ENCODE measurements at places on chromosomes 11 and 22.

GRCh38 chr11:30433831-30434230 lies 110.9 kb downstream of the ARL14EP start:
- no peak for DNase-seq

DNA sequence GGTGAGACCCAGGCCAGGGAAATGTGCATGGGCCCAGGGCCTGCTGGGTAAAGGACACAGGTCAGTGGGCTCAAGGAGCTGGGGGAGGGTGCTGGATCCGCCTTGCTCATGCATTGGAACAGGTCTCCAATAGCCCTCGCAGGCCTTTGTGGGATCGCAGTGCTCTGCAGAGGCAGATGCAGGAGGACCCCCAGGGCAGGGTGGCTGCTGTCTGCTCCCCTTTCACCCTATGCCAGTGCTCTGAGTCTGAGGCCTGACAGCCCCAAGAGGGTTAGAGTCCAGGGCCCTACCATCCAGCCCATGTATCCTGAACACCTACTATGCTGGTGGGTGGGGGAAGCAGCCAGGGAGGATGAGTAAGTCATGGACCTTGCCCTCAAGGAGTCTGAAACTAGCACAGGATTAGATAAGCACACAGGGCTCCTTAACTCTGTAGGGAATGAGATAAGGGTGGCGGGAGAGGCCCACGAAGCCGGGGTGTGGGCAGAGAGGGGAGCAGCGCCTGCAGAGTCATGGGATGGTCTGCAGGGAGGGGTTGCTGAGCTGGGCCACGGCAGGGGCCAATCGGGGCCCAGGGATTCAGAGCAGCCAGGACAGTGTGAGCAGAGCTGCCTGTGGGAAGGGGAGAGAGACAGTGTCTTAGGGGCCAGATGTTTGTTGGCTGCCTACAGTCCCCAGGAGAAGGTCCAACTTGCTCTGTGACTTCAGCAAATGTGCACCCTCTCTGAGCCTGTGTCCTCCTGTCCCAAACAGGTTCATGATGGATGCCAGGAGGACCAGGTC lies 10.5 kb upstream of the EHD1 start:
- no peak for DNase-seq

- DNase-seq: no peak
Observed at GRCh38 chr11:82225930-82226329, 507.7 kb downstream of the FAM181B start.

- DNase-seq: no peak
Observed at GRCh38 chr11:88277349-88277915, 60.1 kb downstream of the CTSC start.

DNA sequence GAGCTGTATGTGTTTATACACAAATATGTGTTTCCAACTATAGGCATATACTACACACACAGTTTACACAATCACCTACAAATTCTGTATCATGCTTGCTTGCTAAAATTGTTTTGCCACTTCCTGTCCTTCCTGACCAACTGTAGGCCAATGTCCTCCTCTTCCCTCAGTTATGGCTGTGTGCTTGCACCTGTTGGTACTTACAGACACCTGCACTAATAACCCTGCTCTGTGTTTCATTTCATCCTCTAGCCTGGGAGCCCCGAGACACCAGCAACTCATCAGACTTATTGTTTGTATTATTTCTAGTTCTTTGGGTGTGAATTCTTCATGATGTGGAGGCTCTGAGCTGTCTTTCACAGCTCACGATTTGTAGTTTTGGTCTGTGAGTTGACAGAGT lies 1.8 kb upstream of the NCF4 start:
- no peak for DNase-seq

DNA sequence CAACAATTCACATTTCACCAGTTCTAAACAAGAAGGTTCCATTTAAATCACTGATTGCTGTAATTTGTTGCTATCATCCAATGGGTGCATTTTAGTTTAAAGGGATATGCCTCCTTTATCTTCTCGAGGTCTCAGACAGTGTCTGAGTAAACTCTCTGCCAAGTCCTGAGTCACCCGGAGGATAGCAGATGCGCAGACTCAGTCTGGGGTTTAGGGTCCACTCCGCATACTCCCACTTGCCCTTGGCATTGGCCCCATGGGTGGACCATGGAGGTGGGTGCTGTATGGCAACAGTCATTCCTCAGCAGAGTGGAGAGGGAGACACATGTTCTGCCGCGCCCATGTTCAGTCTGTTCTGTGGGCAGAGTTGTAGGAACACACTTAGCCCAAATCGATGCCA lies 65.4 kb upstream of the CRTAM start:
- no peak for DNase-seq

- no peak for DNase-seq
Observed at GRCh38 chr11:43119275-43119970, 192.4 kb upstream of the API5 start.

DNA sequence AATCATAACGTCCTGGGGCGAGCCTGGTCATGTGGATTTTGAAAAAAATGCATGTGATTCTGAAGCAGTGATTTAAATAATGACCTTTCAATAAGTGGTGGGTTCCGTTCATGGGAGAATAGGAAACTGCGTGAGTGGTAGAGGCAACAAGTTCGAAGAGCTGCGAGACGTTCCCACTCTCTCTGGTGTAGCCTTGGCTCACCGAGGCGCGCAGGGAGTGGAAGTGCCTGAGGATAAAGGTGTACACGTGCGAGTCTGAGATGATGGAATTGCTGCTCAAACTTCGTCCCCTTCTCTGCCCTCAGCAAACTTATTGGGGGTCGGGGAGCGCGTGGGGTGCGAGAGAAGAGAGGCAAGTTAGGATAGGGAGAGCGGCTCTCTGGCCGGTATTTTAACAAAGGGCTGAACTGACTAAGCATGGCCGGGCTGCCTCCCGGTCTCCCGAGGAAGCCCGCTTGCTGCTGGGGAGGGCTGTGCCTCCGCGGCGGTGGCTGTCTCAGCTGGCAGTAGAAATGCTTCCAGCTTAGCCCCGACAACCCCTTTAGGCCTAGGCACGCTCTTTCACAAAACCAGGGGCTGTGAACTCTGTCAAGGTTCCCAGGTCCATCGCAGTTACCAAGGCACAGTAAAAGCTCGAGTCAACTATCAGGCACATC lies 875 bp upstream of the STT3A start:
- DNase-seq: peak; percentile 12

- DNase-seq: no peak
Observed at GRCh38 chr11:119529936-119530335, 107.0 kb upstream of the THY1 start.

GRCh38 chr22:45125188-45125587 lies 38.5 kb upstream of the NUP50 start:
- no peak for DNase-seq

- no peak for DNase-seq
Observed at GRCh38 chr11:95512177-95512576, 277.4 kb downstream of the FAM76B start.

- no peak for DNase-seq
Observed at GRCh38 chr11:6992026-6992425, 28.1 kb downstream of the ZNF214 start.

DNA sequence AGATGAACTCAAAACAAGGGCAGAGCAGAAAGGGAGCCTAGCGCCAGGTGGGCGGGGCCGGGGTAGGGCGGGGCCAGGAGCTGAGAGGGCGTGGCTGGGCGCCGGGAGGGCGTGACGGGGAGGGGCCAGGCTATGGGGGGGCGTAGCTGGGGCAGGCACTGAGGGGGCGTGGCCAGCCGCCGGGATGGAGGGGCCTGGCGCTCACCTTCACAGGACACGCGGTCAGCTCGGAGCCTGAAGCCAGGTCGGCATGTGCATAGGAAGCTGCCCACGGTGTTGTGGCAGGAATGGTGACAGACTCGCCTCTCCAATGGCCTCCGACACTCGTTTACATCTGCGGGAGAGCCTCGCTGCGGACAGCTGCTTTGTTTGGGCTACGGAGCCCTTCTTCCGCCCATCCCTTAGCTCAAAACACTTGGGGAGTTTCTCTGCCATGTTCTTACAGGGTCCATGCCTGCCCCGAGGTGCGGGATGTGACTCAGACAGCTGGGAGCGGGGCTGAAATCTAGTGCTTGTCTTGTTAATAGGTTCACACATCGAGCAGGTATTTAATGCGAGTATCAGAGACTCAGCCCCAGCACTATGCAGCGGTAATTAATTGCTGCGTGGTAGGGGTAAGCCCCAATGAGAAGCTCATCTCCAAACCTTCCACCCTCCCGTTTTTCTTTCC lies 13.4 kb downstream of the VWCE start:
- no peak for DNase-seq

- no peak for DNase-seq
Observed at GRCh38 chr22:33780531-33781136, 139.6 kb downstream of the LARGE1 start.

GRCh38 chr11:100746448-100746847 lies 59.4 kb downstream of the ARHGAP42 start:
- DNase-seq: no peak
